Stimulated activated CD8-positive, alpha-beta memory T cell treated with anti-CD3 and anti-CD28 coated beads, Interleukin-4, amount 100 ng/mL, for 24 hours (primary cell): ENCODE measurements at places on chromosomes 6 and 20.

DNA sequence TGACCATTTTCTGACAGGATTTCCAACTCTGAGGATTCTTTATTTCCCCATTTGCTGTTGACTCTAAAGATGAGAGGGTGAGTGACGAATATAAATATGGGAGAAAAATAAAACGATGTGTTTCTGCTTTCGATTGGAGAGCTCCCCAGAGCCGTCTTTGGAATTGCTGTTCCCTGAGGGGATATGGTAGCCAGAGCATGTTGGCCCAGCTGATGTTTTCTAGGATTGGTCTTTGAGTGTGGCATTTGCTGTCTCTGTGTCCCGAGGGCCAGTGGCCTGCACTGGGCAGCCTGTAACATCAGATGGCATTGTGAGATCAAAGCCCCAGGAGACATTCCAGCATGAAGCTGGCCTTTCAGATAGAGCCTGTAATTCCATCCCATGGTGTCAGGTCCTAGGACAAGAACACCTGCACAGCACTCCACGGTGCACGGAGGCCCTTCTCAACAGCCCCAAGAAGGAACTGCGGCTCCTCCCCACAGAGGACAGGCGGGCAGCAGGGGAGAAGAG, 26.7 kb downstream of the PKIG start:
- no peak for DNase-seq

DNA sequence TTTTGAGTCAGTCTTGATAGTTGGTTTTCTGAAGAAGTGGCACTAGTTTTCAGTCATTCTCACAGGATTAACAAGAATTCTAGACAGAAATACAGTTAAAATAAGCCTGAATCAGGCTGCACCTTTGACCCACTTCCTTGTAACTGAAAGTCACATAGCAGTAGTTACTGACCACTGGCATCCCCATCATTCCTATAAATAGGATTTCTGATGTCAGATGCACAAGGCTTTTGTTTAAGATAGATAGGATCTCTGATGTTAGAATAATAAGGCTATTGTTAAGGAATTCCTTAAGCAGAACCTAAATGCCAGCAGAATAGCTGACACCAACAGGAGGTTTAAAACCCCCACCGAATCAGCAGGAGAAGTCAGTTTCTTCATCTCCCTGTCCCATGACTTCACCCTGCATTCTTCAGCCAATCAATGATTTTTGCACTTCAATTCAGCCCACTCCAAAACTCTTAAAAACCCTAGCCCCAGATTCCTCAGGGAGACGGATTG, 30.6 kb upstream of the ZBTB24 start:
- no peak for DNase-seq

DNA sequence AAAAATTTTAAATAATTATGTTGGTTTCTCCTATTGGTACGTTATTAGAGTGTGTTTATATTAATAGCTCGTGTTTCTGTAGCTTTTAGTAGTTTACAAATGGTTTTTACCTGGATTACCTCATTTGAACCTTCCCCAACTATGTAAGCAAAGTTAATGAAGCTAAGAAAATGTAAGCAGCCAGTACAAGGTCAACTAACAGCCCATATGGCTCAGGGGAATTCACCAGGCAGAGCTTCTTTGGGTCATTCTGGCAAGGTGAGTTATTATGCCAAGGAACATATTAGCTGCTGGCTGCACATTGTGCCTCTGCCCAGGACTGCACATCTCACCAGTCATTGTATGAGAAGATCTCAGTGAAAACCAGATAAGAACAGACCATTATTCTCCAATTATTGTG, 27.0 kb upstream of the MARCKS start:
- no peak for DNase-seq

DNA sequence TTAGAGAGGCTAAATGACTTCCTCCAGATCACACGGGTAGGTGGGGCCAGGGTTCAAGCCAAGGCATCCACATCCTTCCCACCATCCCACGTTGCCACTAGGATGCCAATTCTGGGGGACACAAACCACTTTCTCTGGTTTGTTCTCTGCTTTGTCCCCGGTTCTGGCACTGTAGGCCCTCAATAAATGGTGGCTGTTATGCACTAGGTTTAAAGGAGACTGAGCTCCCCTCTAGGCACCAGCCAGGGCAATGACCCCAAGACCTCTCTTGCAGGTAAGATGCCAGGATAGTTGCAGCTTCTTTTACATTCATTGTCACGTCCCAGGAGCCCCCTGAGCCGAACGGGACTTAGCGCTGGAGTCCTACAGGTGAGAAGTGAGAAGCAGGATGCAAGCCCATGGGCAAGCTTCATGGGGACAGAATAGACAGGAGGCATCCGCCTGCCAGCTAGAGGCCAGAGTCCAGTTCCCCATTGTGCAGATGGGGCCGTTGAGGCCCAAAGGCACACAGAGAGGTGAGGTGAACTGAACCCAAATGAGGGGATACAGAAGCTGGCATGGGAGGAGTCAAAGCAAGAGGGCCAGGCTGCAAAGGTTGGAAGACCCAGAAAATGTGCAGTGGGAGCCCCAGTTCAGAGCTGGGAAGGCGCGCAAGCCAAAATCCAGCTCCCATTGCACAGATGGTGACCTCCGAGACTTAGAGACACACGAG, 677 bp downstream of the PXMP4 start:
- no peak for DNase-seq
